Stimulated activated CD4-positive, alpha-beta T cell treated with anti-CD3 and anti-CD28 coated beads, Interleukin-1b, Interleukin-23, amount 100 ng/mL, for 4 hours (primary cell): ENCODE measurements at places on chromosomes 3 and 15.

GRCh38 chr3:106033654-106034053 lies 164.8 kb upstream of the CBLB start:
- no peak for DNase-seq

DNA sequence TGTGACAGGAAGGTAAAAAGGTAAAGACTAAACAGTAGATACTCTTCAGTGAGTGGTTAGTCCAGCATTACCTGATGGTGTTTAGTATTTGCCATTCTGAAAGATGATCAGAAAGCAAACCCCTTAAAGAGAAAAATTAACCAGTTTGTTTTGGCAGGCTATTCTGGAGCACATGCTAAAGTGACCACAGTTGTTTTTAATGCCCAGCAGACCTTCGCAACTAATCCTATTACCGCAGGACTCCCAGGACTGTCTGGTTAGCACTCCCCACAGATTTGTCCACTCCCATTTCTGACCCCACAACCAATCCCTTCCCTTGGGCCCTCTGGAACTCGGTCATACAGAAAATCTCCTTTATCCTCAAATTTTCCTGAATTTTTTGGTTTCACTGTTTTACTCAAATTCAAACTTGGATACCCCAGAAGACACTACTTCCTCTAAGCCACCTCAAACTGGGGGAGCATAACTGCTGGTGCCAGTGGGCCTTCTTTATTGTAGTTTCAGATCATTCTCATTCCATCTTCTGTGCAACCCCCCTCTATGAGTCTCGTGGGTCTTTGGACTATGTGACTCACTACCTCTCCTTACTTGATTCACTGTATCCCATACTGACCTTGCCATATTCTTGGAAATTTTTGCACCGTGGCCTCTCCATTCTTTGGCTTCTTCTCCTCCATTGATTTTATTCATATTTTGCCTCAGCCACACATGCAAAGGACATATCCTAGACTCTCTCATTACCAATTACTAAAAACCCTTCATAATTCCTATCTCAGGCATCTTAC lies 104.4 kb downstream of the RBMS3 start:
- no peak for DNase-seq

- DNase-seq = no peak
Measured at GRCh38 chr3:68436619-68437401, 495.5 kb downstream of the TAFA4 start.

DNA sequence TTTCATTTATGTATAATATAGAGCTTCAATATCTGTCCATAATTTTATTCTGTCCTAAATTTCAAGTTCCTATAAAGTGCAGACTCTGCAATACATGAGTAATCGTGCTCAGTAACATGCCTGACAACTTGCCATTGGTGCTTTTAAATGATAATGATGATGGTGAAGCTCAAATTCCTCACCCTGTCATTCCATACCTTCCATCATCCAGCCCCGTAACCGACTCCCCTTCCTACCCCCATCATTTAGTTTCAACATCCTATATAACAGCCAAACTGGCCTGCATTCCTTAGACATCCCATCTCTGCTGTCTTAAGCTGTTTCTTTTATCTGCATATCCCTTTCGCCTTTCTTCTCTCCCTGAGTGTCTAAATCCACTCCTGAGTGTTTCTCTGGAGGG lies 67.2 kb upstream of the DLG1 start:
- no peak for DNase-seq

- DNase-seq = no peak
Measured at GRCh38 chr3:127431066-127431465, 143.2 kb upstream of the PRR20G start.

GRCh38 chr15:66233487-66234415 lies 19.8 kb downstream of the MEGF11 start:
- no peak for DNase-seq

DNA sequence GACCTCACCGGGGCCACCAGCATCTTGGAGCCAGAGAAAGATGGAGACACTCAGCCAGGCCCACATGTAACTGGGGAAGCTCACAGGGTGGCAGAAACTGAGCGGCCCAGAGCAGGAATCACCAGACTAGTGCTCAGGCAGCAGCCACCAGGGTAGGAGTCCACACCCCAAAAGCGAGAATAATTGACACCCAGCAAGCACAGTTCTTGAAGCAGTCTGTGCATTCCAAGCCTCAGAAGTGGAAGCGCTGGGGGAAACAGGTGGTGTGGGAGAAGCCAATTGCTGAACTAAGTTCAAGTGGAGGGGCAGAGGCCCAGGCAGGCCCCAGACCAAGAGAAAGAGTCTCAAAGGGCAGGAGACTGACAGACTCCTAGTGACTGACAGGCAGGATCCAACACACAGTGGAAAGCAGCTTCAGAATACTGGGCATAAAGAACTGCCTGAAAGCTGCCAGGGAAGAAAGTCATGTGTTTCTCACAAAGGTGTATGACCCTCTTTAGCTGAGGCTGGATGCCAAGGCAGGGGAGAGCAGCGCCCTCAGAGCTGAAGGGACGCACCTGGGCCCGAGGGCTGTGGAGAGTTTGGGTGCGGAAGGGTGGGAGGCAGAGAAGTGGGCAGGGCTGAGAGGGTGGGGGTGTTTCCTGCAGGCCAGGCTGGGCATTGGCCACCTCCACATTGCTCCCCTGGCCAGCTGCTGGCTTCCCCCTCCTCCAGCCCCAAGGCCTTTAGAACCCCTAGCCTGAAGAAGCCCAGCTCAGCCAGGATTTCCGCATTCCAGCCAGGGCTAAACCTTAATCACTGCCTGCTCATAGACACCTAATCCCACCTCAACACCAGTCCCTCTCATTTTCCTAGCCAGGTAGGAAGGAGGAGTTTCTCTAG lies 7.7 kb downstream of the NT5DC2 start:
- DNase-seq = no peak

DNA sequence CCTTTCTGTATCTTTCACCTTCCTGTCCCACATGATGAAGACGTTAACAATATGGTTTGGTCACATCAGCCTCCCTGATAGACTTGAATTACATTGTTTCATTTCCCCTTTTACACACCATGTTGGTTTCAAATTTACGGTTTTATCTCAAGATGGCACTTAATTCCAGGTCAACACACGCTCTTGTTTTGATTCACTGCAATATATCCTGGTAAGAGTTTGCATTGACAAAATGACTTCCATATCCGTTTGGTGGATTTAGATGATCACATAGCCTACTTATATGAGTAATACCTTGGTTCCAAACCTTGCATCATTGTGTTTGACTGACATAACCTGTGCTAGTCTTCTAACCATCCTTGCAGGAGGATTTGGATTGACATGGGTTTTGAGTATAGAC lies 499.4 kb downstream of the ROBO1 start:
- DNase-seq = no peak

DNA sequence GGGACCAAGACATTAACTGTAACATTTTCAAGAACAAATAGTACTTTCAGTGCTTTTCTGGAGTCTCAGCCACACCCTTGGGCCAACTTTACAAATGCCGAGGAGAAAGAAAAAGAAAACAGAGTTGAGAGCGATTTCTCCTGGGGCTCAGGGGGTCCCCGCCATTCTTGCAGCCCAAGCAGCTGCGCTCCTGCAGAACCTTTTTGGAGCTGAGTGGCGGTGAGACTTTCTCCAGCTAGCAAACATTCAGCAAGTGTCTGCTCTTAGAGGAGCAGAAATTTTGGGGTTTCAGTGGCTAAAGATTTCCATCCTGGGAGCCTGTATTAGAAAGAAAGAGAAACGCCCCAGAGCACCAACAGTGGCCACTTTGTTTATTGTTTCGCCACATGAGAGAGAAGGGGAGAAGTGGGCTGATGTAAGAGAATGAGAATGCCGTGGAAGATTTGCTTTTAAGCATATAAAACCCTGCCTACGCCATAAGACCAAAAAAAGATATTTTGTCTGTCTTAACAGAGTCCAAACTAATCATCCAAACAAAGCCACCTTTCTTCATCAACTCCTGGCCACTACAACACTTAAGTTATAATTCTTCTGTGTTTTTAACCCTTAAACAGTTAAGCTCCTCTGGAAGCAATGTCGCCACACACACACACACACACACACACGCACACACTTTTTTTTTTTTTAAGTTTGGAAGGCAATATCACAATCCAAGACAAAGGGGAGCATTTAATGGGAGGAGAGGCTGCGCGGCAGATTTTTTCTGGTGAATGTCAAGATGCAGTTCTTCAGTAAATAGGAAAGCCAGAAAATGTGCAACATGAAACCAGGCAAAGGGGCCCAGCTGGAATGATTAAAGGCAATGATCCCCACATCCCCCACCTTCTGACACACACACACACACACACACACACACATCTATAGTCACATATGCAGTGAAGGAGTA lies 19.2 kb downstream of the EID1 start:
- no peak for DNase-seq

DNA sequence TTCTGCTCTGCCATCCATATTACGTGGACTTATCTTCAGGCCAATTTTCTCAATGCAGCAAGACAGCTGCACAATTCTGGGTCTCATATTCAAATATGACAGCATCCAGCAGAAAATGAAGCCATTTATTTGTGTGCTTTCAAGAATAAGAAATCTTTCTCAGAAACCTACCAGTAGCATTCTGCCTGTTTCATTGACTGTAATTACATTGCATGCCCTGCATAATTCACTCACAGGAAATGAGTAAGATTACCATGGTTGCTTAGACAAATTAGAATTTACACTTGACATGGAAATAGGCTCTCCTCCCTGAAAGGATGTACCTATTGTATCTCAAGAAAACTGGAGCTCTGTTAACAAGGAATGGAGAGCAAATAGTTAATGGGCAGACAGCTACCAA lies 346.6 kb upstream of the DCBLD2 start:
- DNase-seq = no peak

GRCh38 chr15:60795471-60795870 lies 316.5 kb upstream of the ICE2 start:
- DNase-seq = no peak

DNA sequence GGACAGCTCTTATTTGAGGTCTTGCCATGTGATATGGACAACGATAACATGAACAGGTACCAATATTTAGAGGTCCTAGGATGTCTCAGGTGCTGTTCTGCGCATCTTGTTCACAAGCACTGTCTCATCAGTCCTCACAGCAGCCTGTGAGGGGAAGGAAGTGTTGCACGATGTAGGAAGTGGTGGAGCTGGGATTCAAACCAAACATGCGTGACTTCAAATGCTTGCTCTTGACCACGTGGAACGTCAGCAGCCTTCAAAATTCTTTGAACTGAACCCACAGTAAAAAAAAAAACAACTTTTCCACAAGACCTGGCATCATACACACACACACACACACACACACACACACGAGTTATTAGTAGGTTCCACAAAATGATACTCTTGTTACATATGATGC lies 153.4 kb upstream of the SMAD3 start:
- no peak for DNase-seq

- DNase-seq = peak; percentile 45
Measured at GRCh38 chr15:52139599-52140462, 27.3 kb upstream of the BCL2L10 start.

DNA sequence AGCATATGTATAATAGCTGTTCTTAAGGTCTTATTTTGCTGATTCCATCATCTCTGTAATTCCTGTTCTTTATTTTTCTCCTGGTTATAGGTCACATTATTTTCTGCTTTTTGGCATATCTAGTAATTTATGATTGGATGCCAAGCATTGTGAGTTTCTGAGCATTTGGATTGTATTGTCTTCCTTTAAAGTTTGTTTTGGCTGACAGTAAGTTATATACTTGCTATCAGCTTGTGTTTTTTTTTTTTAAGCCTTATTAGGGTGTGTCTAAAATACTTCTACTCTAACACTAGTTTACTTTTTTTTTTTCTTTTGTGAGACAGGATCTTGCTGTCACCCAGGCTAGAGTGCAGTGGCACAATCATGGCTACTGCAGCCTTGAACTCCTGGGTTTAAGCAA lies 10.1 kb downstream of the MKRN2 start:
- DNase-seq = no peak

DNA sequence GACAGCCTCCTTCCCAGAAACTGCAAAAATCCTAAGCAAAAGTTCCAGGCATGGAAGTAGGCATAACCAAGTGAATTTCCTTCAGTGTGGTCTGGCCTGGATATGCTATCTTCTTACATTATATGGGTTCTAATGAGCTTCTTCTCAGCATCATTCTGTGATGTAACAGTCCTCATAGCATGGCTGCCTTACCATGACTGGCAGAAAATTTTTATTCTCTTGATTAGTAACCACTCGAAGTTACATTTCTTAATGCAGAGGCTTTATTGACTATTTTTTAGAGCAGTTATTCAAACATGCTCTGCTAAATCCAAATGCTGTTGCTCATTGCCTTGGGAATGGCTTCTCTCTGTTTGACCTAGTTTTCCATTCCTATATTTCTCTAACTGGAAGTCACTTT lies 21.1 kb upstream of the CPNE4 start:
- no peak for DNase-seq

- no peak for DNase-seq
Measured at GRCh38 chr3:134445095-134445494, 40.7 kb downstream of the ANAPC13 start.

DNA sequence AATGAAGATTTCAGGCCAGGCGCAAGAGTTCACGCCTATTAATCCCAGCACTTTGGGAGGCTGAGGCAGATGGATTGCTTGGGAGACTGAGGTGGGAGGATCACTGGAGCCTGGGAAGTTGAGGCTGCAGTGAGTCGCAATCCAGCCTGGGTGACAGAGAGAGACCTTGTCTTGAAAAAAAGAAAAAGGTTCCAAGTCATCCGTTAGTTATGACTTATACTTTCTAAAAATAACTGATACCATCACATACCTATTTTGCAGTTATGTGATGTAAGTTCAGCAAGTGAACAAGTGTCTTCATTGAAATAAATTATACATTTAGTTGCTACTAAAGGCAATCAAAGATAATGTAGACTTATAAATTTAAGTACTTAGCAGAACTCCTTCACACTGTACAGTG lies 22.1 kb downstream of the CLPX start:
- no peak for DNase-seq

GRCh38 chr15:33941279-33942063 lies 26.8 kb upstream of the CHRM5 start:
- no peak for DNase-seq

DNA sequence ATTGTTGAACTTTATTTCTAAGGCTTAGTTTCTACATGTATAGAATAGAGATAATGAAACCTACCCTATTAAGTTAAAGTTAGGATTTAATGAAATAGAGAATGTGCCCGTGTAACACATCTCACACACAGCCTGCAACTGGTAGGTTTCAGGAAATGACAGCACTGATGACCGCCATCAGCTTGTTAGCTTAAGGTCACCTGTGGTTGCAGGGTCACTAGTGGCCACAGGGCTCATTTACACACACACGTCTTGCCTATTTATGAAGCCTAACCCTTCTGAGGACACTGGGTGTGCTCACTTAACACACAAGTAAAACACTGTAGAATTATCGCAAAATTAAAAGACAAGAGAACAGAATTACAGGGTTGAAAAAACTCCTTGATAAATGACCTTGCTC lies 20.1 kb downstream of the CHRM5 start:
- DNase-seq = no peak

DNA sequence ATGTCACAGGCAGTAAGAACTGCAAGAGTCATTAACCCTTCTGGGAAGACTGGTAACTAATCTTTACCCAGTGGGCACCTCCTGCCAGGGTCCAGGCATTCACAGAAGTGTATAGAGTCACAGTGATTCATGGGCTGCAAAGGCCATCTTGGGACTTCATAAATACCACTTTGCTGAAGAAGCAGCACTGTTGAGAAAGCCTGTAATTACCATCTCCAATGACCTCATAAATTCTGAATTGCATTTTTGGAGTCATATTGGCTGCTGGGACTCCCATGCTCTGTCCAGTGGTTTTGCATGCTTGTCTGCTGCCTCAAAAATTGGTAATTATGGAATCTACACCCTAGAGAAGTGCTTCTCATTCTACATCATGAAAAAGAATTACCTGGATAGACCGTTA lies 837.2 kb downstream of the NTRK3 start:
- no peak for DNase-seq
